GM06990 (cell line): ENCODE measurements at places on chromosomes 5 and 9.

DNA sequence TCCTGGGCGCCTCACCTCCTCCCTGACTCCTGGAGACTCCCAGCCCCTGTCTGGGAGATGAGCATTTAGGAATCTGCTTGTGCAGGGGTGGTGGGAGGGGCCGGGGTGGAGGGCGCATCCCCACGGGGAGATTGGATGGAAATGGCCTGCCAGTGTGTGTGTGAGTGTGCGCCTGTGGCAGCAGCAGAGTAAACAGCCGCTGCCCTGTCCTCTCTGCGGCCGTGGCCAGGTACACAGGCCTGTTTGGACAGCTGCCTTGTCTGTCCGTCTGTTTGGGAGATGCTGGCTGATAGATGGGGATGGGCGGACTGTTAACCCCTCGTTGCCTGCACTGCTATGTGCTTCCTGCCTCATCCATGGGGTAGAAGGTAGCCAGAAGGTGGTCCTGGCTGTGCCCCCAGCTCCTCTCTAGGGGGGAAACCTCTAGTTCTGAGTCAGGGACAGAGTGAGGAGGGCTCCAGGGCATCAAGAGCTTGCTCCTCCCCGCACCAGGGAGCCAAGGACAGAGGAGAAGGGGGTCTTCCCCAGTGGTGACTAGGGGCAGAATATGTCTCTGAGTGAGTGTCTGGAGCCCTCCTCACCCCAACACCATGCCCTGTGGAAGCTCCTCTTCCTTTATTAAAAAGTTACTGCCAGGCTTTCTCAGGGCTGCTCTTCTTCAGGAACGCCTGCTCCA is 60.1 kb downstream of the LMX1B start:
- DNase-seq = no peak

- DNase-seq = no peak
Observed at GRCh38 chr9:28539434-28540070, 966.3 kb upstream of the C9orf72 start.

DNA sequence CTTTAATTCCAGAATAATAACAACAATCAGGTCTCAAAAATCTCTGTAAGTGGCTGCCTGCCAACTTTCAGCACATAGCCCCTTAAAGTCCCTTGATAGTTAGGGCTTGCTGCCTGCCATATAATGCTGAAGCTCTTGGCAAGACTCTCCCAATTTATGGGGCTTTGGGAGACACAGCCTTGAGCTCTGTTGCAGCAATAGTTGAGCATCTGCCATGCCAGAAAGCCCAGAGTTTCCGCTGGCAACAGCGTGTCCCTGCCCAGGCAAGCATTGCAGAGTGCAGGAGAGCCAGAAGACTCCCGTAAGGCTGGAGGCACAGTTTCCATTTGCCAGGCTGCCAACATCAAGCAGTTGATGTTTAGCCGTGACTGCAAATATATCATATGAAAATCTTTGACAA is 678.5 kb upstream of the NUDT12 start:
- DNase-seq = no peak

GRCh38 chr5:72265032-72265877 is 54.8 kb downstream of the MRPS27 start:
- DNase-seq = no peak

DNA sequence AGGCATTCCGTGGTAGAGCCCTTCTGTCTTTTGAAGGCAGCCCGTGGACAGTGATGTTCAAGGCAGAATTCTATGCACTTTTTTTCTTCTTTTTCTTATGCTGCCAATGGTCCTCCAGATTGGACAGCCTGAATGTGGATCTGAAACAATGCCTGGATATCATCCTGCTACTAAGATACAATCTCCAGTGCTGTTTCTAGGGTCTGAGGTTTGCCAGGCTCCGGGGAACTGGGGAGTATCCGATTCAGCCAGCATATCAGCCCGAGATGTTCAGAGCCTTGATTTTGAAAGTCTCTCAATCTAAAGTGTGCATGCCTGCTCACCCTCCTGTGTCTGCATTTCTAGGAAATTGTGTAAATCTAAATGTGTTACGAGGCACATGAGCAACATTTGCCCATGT is 103.8 kb upstream of the WWC1 start:
- no peak for DNase-seq
